ENCODE measurements at places on chromosomes 1 and 21. TPM values are rescaled to one million over a fixed set of nuclear protein-coding genes. Genes with fewer than 3 reads are reported as not detected.
A peak's percentile ranks its signal among the peaks of the same experiment; 100 is the strongest.

Gene TNFRSF1B
- 109 TPM for total RNA-seq

DNA sequence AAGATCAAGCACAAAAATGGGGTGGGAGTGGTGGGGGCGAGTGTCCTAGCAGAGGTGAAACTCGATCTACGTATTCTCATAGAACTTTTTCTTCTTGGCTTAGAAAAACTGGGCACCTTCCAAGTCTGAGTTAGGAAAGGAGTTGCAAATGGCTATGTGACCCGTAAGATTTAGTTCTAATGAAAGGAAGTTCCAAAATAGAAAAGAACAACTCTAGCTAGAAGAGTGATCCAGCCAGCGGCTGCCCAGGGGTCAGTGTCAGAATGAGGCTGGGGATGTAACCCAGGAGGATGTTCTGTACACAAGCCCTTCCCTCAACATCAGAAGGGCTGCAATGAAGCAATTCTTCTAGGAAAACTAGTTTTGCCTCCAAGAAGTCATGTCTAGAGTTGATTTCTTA lies 5.2 kb downstream of the MTARC1 start:
- no peaks in the 10 kb centered on the region for H3K36me3 ChIP-seq
- H3K27ac ChIP-seq: peak overlapping the region; percentile 86
- no peak overlapping the region for H3K4me3 ChIP-seq
- peak; percentile 56 for DNase-seq
- H3K4me1 ChIP-seq: no peaks in the 10 kb centered on the region

Gene SPRR4
- total RNA-seq: not detected

- peak overlapping the region; percentile 72 for H3K4me3 ChIP-seq
- H3K36me3 ChIP-seq: no peaks in the 10 kb centered on the region
- peak overlapping the region; percentile 98 for H3K27ac ChIP-seq
- H3K27me3 ChIP-seq: no peaks in the 10 kb centered on the region
- no peak for DNase-seq
These were observed 608 bp downstream of the PEF1 start for GRCh38 chr1:31643976-31644559.

- no peaks in the 10 kb centered on the region for H3K36me3 ChIP-seq
- no peak overlapping the region for H3K4me3 ChIP-seq
- no peaks in the 10 kb centered on the region for H3K27me3 ChIP-seq
These were observed 694.2 kb downstream of the BRINP3 start for GRCh38 chr1:189783456-189783855.

Gene ID3
- 129 TPM for total RNA-seq

Gene WNT9A
- total RNA-seq: 8.5 TPM

DNA sequence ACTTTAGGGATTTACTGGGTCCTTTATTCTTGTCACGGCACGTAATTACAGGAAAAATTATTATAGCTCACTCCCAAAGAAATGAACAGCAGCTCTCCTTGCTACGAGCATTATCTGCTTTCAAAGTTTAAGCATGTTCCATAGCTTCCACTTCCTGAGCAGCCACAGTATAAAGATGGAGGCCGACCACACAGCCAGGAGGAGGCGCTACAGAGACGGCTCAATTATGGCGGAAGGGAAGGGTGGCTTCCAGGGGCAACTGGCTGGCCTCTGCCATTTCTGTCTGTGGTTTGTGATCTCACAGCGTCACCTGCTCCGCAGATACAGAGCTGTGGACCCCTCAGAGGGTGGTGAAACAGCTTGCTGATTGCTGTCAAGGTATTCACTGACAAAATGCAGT lies 212.3 kb upstream of the GREM2 start:
- H3K4me1 ChIP-seq: no peaks in the 10 kb centered on the region
- no peak for DNase-seq
- no peak overlapping the region for H3K4me3 ChIP-seq
- no peaks in the 10 kb centered on the region for H3K36me3 ChIP-seq
- no peaks in the 10 kb centered on the region for H3K27me3 ChIP-seq

DNA sequence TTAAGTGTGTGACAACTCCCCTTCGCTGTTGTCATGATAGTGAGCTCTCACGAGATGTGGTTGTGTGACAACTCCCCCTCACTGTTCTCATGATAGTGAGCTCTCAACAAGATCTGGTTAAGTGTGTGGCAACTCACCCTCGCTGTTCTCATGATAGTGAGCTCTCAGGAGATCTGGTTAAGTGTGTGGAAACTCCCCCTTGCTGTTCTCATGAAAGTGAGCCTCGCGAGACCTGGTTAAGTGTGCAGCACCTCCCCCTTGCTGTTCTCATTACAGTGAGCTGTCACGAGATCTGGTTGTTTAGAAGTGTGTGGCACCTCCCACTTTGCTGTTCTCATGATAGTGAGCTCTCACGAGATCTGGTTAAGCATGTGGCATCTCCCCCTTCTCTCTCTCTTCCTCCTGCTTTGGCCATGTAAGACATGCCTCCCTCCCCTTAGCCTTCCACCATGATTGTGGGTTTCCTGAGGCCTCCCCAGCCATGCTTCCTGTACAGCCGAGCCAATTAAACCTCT lies 25.1 kb upstream of the LSS start:
- no peaks in the 10 kb centered on the region for H3K4me1 ChIP-seq
- H3K27me3 ChIP-seq: no peaks in the 10 kb centered on the region
- no peak for DNase-seq
- no peak overlapping the region for H3K27ac ChIP-seq
- no peak overlapping the region for H3K4me3 ChIP-seq

GRCh38 chr1:101276818-101277217 lies 40.0 kb downstream of the S1PR1 start:
- no peak overlapping the region for H3K4me3 ChIP-seq
- no peaks in the 10 kb centered on the region for H3K4me1 ChIP-seq
- H3K36me3 ChIP-seq: no peaks in the 10 kb centered on the region
- H3K27ac ChIP-seq: no peak overlapping the region
- DNase-seq: no peak

Gene FCGR3A
- total RNA-seq: 56.3 TPM

DNA sequence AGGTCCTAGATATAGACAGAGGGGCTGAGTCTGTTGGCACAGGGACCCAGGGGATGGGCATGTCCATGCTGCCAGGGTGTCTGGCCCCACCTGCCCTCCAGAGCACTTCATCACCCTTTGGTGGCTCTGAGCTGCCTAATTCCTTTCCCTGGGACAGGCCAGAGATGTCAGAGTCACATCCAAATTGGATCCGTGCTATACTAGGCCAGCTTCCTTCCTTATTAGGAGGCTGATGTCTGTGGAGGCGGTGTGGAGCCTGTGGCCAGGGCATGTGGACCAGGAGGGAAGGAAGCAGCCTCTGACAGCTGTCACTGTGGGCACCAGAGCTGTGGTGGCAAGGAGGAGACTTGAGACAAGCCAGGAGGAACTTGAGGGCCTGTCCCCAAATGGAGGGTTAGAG lies 77.7 kb upstream of the TMEM51 start:
- no peak overlapping the region for H3K4me3 ChIP-seq
- DNase-seq: no peak
- H3K4me1 ChIP-seq: no peaks in the 10 kb centered on the region
- H3K36me3 ChIP-seq: no peaks in the 10 kb centered on the region
- no peaks in the 10 kb centered on the region for H3K27me3 ChIP-seq

DNA sequence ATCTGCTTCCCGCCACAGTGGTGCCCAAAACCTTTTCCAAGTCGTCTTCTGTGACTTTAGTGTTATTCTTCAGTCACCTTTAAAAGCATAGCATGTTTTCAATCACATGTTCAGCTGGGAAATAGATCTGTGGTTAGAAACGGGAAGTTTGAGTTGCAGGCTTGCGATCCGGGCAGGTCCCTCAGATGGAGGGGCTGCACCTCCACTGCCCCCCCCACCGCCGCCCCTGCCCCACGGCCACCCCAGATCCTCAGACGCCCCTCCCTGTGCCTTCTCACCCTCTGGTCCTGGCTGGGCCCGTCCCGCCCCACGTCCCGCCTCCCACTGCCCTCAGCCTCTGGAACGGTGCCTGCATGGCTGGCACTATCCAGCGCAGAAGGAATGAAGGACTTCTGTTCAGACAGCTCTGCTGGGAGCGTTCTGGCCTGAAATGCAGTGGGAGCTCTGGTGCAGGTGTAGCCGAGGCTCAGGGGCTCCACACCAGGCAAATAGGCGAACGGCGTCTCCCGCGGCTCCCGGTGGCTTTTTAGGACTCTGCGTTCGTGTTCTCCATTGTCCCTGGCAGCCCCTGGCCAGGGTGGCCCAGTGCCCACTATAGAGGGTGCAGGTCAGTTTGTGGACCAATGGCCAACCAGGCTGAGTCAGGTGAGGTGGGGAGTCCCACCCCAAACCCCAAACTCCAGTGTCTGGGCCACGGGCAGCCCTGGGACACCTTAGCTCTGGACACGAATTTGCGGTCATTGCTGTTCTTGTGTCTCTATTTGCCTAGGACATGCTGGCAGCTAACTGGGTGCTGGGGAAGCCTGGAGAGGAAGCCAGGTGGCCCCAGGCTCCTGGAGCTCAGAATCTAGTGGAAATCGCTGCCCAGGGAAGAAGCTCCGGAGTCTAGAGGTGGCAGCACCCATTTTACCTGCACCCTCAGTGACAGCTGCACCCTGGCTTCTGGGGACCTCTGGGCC lies 67.1 kb downstream of the FAAP20 start:
- peak overlapping the region; percentile 78 for H3K27ac ChIP-seq
- H3K4me1 ChIP-seq: peaks cover 7% of the 10 kb centered on the region
- no peak overlapping the region for H3K4me3 ChIP-seq
- no peaks in the 10 kb centered on the region for H3K27me3 ChIP-seq
- no peaks in the 10 kb centered on the region for H3K36me3 ChIP-seq

GRCh38 chr1:180954005-180954800 lies 41.5 kb downstream of the KIAA1614 start:
- H3K27ac ChIP-seq: no peak overlapping the region
- peak; percentile 52 for DNase-seq
- H3K27me3 ChIP-seq: no peaks in the 10 kb centered on the region
- peaks cover 14% of the 10 kb centered on the region for H3K36me3 ChIP-seq
- H3K4me1 ChIP-seq: peaks cover 29% of the 10 kb centered on the region
- peak overlapping the region; percentile 60 for H3K4me3 ChIP-seq

DNA sequence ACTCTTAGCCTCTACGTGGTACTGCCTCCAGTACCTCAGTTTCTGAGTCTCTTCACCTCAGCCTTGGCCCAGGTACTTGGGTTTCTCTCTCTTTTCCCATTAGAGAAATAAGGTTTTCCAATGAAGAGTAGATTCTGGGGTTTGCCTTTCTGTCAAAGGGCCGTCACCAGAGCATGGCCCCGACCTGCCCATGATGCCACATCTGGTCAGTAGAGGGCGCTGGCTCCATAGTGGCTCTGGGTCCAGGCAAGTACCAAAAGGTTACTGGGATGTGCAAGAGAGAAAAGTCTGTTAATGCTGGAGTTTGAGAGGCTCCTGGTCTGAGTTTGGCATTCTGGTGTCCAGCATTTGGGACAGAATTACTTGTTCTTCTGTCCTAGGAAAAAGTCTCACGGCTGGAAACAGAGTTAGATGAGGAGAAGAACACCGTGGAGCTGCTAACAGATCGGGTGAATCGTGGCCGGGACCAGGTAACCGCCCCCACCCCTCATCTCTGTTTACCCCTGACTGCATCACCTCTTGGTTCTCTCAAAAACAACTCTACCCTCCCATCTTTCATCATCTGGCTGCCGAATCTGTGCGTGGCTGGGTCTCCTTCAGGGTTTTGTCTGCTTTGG lies 5.3 kb upstream of the TUFT1 start:
- no peak for DNase-seq
- H3K4me1 ChIP-seq: peaks cover 2% of the 10 kb centered on the region
- H3K4me3 ChIP-seq: no peak overlapping the region
- no peak overlapping the region for H3K27ac ChIP-seq
- H3K36me3 ChIP-seq: peaks cover 13% of the 10 kb centered on the region

- no peak overlapping the region for H3K27ac ChIP-seq
- H3K4me1 ChIP-seq: no peaks in the 10 kb centered on the region
- no peak overlapping the region for H3K4me3 ChIP-seq
- no peak for DNase-seq
These were observed 4.0 kb upstream of the LACTBL1 start for GRCh38 chr1:22976461-22977243.

DNA sequence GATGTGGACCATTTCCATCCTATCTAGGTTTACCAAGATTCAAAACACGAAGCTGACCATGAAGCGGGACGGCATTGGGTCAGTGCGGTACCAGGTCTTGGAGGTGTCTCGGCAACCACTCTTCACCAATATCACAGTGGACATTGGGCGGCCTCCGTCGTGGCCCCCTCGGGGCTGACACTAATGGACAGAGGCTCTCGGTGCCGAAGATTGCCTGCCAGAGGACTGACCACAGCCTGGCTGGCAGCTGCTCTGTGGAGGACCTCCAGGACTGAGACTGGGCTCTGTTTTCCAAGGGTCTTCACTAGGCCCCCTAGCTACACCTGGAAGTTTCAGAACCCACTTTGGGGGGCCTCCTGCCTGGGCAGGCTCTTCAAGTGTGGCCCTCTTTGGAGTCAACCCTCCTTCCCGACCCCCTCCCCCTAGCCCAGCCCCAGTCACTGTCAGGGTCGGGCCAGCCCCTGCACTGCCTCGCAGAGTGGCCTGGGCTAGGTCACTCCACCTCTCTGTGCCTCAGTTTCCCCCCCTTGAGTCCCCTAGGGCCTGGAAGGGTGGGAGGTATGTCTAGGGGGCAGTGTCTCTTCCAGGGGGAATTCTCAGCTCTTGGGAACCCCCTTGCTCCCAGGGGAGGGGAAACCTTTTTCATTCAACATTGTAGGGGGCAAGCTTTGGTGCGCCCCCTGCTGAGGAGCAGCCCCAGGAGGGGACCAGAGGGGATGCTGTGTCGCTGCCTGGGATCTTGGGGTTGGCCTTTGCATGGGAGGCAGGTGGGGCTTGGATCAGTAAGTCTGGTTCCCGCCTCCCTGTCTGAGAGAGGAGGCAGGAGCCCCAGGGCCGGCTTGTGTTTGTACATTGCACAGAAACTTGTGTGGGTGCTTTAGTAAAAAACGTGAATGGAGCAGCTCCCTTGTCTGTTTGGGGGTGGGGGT lies 864 bp upstream of the CCDC24 start:
- peaks cover 22% of the 10 kb centered on the region for H3K4me1 ChIP-seq
- DNase-seq: peak; percentile 42
- peak overlapping the region; percentile 86 for H3K27ac ChIP-seq
- H3K27me3 ChIP-seq: no peaks in the 10 kb centered on the region
- peaks cover 3% of the 10 kb centered on the region for H3K36me3 ChIP-seq

Gene KIAA1614
- 5.1 TPM for total RNA-seq

DNA sequence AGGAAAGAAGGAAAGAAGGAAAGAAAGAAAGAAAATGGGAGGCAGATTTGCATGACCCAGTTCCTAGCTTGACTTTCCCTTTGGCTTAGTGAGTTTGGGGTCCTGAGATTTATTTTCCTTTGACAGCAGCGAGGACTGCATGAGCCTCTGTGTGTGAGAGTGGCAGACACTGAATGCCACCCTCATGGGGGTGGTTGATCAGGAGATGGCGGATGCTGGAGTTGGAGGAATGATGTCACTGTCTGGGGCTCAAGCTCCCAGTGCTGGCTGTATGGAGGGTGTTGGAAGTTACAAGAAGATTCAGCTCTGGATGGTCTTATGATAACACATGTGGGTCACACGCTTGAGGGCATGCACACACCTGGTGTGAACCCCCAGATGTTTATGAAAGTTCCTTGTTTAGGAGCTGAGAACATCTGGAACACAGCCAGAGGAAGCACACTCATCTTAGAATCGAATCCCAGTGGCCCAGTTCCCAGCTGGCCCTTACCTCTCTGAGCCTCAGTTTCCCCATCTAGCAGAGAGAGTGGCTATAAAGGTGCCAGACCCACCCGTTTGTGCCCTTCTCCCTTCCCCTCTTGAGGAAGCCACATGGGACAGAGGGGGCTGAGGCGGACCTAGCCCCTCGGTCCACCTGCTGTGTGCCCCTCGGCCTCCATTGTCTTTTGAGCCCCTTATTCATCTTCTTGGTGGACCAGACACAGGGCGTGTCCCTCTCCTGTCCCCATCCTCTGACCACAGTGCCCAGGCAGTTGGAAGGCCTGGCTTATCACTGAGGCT lies 5.7 kb downstream of the PADI4 start:
- H3K27ac ChIP-seq: no peak overlapping the region
- no peaks in the 10 kb centered on the region for H3K4me1 ChIP-seq
- DNase-seq: no peak
- H3K27me3 ChIP-seq: peaks cover 75% of the 10 kb centered on the region

Gene NBPF8
- 13.1 TPM for total RNA-seq
